Activated naive CD8-positive, alpha-beta T cell treated with anti-CD3 and anti-CD28 coated beads for 36 hours (primary cell): ENCODE measurements at places on chromosomes 3 and 15.

DNA sequence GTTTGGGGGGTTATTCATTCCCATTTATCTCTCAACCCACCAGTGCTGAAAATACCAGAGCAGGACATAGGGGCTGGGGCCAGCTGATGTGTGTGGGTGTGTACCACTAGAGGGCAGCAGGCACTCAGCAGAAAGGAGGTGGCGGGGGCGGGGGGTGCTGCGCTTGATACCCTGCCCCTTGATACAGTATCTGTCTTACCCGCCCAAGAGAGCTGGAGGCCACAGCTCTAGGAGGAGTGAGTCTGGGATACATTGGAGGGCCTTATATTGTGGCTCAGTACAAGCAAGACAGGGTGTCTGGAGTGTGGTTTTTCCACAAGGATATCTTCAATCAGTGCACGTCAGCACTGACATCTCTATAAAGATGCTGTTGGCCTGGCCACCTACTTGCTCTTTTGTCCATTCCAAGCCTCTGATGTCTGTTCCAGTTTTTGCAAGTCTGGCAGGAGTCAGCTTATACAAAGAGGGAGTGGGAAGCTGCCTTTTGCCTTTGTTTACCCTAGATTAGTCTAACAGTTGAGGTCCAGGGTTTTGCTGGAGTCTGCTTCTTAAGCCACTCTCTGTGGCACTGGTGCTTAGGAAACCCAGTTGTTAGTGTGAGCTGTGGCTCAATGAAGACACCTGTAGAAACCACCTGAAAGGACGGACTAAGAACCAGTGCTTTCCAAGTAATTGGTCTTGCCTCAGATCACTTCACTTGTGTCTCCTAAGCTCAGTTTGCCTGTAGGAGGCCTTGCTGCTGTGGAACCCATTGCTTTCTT, 1.5 kb upstream of the RBM15B start:
- DNase-seq = peak; percentile 53

- peak; percentile 61 for DNase-seq
These were observed 32.3 kb downstream of the TMOD3 start for GRCh38 chr15:51861557-51862359.

DNA sequence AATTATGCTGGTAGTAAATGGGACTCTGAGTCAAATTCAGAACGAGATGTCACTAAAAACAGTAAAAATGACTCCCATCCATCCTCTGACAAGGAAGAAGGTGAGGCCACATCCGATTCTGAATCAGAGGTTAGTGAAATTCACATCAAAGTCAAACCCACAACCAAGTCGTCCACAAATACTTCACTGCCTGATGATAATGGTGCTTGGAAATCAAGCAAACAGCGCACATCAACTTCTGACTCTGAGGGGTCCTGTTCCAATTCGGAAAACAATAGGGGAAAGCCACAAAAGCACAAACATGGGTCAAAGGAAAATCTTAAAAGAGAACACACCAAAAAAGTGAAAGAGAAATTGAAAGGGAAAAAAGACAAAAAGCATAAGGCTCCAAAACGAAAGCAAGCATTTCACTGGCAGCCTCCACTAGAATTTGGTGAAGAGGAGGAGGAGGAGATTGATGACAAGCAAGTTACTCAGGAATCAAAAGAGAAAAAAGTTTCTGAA, 15.1 kb upstream of the ZBTB47 start:
- peak; percentile 24 for DNase-seq

GRCh38 chr3:65776081-65776480, 262.6 kb downstream of the MAGI1 start:
- no peak for DNase-seq

DNA sequence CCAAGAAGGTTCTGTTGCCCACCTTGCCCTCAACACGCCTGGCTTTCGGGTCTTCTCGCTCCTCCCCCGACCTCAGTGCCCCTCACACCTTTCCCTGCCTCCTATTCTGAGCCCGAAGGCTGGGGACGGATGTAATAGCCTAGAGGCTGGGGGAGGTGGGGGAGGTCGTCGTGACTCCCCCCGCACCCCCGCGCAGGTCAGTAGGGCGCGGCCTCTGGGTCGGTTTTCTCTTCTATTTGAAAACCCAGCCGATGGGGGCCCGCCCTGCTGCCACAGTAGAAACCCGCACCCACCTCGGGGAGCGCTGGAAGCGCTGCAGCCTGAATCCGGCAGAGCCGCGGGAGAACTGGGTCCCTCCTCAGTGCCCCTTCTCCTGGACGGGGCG, 1.0 kb upstream of the RBPMS2 start:
- no peak for DNase-seq

GRCh38 chr3:112735926-112736325, 95.0 kb upstream of the CCDC80 start:
- DNase-seq = no peak

GRCh38 chr3:187808527-187808895, 63.2 kb upstream of the BCL6 start:
- no peak for DNase-seq

GRCh38 chr3:79200456-79200855, 567.3 kb downstream of the ROBO1 start:
- no peak for DNase-seq

DNA sequence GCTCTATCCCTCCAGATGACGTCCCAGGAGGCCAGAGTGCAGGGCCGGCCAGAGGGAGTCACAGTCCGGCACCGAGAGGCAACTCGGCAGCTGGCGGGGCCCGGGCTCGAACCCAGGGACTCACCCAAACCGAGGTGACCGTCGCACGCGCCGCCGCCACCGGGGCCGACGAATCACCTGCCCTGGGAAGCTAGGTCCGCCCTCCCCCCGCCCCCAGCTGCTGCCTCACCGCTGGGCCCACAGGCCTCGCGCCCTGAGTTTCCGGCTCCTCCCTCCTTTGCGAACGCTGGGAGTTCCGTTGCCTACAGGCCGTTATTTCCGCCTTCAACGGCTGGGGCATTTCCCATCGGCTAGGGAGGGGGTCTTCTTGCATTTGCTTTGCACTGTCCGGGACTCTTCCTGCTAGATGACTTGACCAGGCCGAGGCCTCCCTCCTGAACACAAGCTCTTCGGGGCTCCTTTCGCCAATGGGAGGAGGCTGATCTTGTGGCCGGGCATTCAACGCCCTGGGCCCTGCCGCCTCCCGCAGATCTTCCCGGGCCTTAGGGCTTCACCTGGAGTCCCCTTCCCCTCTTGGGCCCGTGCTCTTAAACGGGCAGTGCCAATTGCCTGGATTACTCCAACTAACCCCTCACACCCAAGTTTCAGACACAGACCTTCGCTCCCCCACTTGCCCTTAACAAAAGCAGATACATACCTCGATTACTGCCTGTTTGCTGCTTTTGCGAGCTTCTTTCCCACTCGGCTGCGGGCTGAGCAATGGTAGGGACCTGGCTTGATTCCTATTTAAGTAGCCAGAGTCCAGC, at the start of gene SNUPN:
TSS of gene SNUPN (minus strand) at position 184 of the 806 bp plus-strand sequence. CDS start 4,674 bp downstream, outside the sequence.
- peak; percentile 92 for DNase-seq

GRCh38 chr3:86837871-86838270, 153.1 kb downstream of the VGLL3 start:
- no peak for DNase-seq
